ENCODE measurements at places on chromosomes 11 and 22. TPM values are rescaled to one million over a fixed set of nuclear protein-coding genes. Genes with fewer than 3 reads are reported as not detected.

OR51B4 gene
- not detected for total RNA-seq

EFCAB6 gene
- total RNA-seq: 3.1 TPM

GPHA2 gene
- not detected for total RNA-seq

CELSR1 gene
- total RNA-seq: 11.7 TPM

TRIM6 gene
- 0.55 TPM for total RNA-seq

CHRM1 gene
- not detected for total RNA-seq

B3GAT1 gene
- not detected for total RNA-seq
